ENCODE measurements at places on chromosomes 2 and 18.
A peak's percentile ranks its signal among the peaks of the same experiment; 100 is the strongest.

DNA sequence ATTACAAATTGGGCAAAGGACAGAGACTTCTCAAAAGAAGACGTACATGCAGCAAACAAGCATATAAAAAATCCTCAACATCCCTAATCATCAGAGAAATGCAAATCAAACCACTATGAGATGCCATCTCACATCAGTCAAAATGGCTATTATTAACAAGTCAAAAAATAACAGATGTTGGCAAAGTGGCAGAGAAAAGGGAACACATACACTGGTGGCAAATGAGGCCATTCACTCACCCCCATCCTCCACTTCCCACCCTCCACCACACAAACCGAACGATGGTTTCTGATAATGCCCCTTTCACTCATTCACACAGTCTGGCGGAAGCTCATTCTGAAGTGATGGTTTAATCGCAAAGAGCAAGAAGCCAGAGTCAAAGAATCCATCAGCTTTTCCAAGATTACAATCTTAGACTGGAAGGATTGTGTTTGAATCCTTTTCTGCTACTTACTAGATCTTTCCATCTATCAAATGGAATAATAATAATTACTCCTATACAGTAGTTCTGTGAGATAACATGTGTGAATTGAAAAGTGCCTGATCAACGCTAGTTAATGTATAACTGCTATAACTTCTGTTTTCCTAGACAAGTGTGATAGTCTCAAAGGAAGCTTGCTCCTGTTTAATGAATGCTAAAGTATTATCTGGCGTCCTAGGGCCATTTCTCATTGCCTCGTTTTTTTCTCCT, 16.9 kb upstream of the CD28 start:
- no peak for DNase-seq

DNA sequence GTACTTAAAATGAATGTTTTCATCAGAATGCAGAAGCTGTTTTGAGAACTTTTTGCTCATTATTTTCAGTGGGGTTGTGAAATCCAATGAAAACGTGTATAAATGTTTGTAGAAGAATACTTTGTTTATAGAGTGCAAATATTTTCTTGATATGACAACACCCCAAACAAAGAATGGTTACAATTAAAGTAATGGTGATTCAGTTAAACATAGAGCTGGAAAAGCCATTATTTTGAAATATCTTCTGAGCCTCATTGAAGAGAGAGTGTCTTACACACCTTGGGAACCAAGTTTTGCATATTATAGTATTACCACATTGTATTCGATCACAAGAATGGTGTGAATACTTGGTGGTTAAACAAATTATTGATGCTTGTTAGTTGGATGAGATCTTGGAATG, 48.7 kb downstream of the SPTBN1 start:
- no peak for DNase-seq

DNA sequence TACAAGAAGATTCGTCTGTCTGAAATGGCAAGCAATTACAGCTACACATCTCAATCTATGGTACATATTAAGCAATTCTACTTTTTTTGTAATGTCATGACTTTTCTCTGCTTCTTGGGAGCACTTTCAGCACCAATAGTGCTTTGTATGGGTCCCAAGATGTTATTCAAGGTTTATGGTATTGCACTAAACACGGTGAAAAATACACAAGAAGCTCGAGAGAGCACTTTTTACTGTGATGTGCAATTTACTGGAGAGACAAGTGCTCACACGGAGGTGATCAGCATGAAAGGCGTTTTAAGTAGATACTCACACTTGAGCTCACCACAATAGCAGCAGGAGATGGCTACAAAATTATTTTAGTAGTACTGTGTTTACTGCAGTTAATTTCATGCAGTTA, 783.6 kb downstream of the CBLN2 start:
- DNase-seq: no peak

GRCh38 chr2:151872463-151872862, 44.2 kb upstream of the ARL5A start:
- DNase-seq: no peak

GRCh38 chr2:220811952-220812570, 760.0 kb downstream of the EPHA4 start:
- no peak for DNase-seq

DNA sequence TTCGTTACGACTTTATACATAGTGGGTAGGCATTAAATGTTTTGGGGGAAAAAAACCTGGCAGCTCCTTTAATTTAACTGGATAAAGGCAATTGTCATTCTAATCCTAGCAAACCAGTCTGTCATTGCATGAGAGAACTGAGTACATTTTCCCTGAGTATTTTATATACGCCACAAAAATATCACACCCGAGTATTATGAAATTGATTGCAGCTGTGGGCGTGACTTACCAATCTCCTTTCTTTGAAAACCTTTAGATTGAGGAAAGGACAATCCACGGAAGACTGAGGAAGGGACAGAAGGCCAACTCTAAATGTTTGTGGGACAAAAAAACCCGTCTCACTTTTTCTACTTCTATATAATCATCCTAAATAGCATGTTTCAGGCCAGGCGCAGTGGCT, 9.0 kb downstream of the TM4SF20 start:
- no peak for DNase-seq

DNA sequence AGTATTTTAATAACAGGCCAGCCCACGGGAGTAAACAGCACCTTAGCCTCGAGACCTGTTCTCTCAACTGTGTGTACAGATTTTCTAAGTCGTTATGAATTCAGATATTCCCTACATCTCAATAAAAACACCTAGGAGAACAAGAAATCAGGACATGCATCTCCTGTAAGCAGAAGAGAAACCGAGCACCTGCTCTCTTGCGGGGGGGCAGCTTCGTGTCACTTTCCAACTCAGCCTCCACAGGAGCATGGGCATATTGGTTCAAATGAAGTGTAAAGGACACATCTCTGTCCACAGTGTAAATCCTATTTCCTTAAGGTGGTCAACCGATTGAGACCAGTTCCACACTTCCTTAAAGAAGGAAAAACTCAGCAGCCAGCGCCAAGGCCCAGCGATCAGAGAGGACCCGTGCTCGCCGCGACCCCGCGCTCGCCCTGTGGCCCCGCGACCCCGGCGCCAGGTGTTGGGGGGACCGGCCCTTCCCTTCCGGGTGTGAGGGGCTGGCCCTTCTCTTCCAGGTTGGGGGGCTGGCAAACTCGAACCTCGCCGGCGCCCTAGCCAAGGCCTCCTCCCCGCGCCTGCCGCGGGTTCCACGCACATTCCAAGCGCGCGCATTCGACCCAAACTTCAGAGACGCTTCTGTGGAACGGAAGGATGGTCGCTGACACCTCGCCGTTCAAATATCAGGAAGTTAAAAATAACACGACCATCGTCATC, 652 bp downstream of the SH3YL1 start:
- no peak for DNase-seq

DNA sequence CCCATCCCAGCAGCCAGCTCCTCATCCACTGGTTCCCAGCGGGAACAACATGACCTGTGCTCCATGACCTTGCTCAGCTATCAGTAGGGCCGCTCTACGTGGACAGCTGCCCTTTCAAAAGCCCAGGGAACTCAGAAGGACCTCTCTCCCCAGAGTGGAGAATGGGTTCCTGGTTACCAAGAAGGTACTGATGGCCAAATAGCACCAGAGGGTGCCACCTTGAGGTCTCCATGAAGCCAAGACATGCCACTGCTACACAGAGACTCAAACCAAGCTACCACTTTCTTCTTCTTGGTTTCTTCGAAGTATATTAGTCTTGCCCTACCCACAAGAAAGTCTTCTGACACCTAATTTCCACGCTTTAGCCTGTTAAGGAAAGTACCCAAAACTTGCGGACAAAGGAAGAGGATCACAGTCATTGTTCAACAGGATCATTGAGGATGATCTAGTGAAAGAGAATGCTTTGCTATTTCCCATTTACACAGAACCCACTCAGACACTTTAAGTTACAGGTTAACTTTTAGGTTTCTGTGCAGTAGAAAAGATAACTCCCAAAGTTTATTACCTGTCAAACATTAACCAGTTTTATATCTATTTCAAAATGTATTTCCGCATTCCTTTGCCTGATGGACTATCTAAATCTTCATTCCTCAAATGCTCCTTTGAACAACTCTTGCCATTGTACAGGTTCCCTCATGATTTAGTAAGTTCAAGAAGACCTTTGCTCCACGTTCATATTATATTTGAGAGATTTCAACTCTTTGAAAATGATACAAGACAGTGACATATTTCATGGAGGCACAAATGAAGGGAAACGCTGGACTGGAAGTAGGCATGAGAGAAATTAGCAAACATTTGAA, 102.2 kb downstream of the ALPK2 start:
- no peak for DNase-seq

- DNase-seq: no peak
These were observed 116.0 kb upstream of the PELI1 start for GRCh38 chr2:64260093-64260803.

DNA sequence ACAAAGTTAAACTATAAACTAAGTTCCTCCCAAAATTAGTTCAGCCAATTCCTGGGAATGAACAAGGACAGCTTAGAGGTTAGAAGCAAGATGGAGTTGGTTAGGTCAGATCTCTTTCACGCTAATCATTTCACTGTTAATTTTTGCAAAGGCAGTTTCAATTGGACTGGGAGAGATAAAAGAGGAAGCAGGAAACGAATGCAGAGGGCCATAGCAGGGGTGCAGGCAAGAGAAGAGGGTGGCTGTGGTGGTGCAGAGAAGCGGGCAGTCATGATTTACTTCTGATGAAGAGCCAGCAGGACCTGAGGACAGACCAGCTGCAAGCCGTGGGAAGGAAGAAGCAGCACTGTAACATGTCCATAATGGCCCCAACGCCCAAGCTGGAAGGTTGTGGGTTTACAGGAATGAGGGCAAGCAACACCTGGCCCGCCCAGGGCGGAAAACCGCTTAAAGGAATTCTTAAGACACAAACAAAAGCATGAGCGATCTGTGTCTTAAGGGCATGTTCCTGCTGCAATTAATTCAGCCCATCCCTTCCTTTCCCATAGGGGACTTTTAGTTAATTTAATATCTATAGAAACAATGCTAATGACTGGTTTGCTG, 4.1 kb upstream of the RMP24 start:
- no peak for DNase-seq

- DNase-seq: no peak
These were observed 294.1 kb downstream of the KCNS3 start for GRCh38 chr2:18172607-18173006.

GRCh38 chr2:29236074-29236473, 120.9 kb downstream of the CLIP4 start:
- no peak for DNase-seq

GRCh38 chr2:181311837-181312236, 145.3 kb upstream of the ITGA4 start:
- DNase-seq: no peak

DNA sequence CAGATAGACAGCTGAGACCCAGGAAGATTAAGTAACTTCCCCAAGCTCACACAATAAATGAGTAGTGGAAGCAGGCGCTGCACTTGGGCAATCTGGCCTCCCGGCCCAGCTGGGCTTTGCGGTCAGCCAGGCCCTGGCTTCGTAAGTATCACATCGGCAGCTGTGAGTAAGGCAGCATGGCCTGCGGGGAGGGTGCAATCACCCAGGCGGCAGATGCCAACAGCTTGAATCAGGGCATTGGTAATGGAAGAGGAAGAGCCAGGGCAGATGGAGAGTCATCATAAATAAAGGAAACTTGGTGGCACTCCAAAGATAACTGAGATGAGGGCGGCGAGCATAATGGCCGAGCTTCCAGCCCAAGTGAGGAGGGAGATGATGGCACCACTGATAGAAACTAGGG, 217.9 kb upstream of the PID1 start:
- no peak for DNase-seq

DNA sequence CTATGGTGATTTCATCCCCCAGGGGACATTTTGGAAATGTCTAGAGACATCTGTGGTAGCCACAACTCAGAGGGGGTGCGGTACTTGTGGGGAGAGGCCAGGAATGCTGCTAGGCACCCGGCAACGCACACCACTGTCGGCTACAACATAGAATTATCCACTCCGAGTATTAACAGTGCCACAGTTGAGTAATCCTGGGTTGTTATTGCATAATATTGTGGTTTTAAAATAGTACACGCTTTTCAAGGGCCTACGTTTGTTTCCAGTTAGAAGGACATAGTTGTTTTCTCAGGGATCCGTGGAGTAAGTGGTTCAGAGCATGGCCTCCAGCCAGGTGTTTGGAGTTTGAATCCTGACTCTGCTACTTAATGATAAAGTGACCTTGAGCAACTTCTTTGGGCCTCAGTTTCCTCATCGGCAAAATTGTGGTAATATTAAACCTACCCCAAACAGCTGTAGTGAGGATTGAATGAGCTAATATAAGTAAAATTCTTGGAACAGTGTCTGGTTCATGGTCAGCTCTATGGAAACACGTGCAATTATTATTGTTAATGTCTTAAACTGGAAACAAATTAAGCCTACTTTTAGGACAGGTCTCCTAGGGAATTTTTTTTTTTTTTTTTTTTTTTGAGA, 24.5 kb downstream of the CYP27A1 start:
- DNase-seq: no peak

GRCh38 chr2:85915606-85916303, 27.0 kb upstream of the ST3GAL5 start:
- no peak for DNase-seq

DNA sequence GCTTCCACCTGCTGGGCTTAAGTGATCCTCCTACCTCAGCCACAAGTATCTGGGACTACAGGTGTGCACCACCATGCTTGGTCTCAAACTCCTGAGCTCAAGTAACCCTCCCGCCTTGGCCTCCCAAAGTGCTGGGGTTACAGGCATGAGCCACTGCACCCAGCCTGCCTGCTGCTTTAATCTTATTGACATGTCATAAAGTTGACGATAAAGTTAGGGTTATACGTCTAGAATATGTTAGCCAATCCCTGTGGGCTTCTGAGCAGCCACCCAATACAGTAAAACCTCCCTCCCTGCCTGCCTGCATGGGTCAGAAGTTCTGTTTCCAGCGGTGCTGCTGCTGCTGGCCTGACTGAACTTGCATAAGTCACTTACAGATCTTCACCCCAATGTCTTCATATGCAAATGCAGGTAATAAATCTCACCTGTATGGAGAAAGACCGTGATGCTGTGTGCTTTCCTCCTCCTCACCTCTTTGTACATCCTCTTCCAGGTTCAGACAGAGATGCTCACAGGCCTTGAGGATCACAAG, 30.1 kb downstream of the TGIF1 start:
- DNase-seq: no peak

- no peak for DNase-seq
These were observed 198.6 kb downstream of the HAUS1 start for GRCh38 chr18:46302528-46303485.

- peak; percentile 52 for DNase-seq
These were observed 14.1 kb upstream of the CHRNA1 start for GRCh38 chr2:174778085-174778981.

GRCh38 chr2:5877360-5877759, 185.2 kb downstream of the SOX11 start:
- DNase-seq: no peak

DNA sequence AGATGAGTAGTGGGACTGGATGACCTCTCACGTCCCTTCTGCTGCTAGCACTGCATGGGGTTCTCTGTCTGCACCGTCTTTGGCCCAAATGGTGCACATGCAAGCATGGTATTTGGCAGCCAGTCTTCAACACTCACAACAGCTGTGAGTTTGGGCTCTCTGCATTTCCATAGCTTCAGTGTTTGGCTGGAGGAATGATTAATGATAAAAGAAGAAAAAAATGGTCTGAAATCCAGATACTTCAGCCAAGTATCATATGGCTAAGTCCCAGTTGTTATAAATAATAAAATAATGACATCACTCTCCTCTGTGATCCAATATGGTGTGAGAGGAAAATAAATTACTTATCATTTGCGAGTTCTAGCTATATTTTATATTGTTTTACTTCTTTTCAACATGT, 173.3 kb downstream of the DCDC2C start:
- no peak for DNase-seq

Measured in stimulated activated CD4-positive, alpha-beta T cell treated with anti-CD3 and anti-CD28 coated beads, Interleukin-4, amount 100 ng/mL, for 4 hours (primary cell).